ENCODE measurements at places on chromosomes 12 and 14. TPM values are rescaled to one million over a fixed set of nuclear protein-coding genes. Genes with fewer than 3 reads are reported as not detected.

GRCh38 chr14:49691031-49691430 lies 1.9 kb upstream of the KLHDC1 start:
- no peak for DNase-seq

DNA sequence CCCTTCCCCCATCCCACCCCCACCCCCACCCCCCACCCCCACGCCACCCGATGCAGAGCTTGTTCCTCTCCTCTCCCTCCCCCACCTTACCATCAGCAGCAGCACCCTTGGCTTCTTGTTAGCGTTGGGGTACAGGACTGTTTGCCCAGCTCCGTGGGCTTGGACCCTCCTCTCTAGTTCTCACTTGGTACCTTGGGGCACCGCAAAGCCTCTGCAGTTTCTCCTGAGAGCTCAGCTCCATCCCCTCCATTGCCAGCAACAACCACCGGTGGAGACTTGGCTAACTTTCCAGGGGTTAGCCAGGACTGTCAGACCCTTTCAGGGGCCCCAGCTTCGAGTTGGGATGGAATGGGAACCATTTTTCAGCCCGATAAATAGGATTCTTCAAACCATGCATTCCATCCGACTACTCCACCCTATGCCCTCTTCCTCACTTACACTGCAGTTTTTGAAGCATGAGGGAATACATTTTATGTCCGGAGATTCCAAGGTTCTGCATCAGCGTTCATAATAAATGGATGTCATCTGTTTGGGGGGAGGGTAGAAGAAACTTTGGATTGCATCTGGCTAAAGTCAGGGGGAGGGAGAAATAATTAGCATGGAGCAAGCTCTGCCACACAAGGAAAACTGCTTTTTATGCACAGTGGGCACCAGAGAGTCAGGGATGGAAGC lies 1.1 kb downstream of the SCN8A start:
- no peak for DNase-seq

DNA sequence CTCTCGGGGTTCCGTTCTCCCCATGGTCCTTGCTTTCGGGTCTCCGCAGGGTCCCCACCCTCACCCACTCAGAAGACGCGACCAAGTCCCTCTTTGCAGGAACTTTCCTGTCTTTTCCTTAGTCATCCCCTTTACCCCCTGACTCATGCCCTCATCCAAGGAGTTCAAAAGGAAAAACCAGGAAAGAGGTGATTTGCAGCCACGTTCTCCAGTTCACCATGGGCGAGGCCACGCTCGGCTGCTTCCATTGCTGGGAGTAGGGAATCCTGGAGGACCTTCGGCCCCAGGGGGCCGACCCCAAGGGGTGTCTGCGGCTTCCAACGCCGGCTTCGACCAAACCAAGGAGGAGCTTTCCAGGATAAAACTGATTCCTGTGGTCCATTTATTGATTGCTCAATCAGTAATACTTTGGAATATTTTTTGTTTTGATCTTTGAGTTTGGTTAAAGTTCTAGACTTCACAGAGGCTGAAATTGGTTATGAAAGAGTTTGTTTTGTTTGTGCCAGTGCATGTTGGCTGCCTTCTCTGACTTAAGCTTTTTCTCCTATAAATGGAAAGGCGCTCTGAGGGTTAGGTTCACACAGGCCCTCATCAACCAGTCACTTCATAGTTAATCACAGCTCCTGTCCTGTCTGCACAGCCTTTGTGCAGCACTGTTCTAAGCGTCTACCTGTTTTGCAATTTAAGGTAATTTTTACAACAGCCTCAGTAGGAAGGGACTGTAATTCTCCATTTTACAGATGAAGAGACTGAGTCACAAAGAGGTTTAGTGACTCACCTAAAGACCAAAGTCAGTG lies 827 bp downstream of the ALDH2 start:
- no peak for DNase-seq

DNA sequence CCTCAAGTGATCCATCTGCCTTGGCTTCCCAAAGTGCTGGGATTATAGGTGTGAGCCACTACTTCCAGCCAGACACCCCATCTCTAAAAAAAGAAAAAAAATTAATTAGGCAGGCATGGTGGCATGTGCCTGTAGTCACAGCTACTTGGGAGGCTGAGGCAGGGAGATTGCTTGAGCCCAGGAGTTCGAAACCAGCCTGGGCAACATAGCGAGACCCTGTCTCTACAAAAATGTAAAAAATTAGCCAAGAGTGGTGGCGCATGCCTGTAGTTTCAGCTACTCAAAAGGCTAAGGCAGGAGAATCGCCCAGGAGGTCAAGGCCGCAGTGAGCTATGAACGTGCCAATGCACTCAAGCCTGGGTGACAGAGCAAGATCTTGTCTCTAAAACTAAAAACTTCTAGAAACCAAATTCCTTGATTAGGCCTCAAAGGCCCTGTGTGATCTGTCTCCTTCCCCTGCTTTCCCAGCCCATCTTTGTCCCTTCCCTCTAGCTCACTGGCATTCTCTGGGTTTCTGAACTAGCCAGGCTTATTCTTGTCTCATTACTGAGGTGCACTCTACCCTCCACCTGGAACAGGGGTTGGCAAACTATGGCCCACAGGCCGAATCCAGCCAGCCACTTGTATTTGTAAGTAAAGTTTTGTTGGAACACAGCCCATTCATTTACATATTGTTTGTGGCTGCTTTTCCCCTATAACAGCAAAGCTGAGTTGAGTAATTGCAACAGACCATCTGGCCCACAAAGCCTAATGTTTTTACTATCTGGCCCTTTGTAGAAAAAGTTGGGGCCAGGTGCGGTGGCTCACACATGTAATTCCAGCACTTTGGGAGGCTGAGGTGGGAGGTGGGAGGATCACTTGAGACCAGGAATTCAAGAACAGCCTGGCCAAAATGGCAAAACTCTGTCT lies 17.2 kb upstream of the TPCN1 start:
- DNase-seq, result no peak

DNA sequence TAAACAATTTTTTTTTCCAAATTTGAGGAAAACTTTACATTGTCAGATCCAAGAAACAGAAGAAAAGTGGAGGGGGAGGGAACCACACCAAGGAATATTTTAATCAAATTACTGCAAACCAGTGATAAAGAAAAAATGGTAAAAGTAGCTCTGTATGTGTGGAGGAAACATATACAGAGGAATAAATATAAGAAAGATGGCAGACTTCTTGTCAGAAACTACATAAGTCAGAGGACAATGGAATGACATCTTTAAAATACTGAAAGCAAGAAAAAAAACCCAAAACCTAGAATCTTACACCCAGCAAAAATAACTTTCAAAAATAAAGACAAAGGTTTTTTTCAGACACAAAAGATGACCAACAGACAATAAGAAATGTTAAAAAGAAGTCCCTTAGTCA lies 10.2 kb upstream of the LLPH start:
- no peak for DNase-seq

- no peak for DNase-seq
Observed at GRCh38 chr12:125203145-125203765, 138.0 kb downstream of the AACS start.

NKX2-1 gene
- total RNA-seq, result not detected

All from activated T-cell treated with anti-CD3 and anti-CD28 coated beads, Interleukin-2, amount 50 U/mL, for 72 hours (primary cell).